DND-41 (cell line): ENCODE measurements at places on chromosomes 2 and 18.

DNA sequence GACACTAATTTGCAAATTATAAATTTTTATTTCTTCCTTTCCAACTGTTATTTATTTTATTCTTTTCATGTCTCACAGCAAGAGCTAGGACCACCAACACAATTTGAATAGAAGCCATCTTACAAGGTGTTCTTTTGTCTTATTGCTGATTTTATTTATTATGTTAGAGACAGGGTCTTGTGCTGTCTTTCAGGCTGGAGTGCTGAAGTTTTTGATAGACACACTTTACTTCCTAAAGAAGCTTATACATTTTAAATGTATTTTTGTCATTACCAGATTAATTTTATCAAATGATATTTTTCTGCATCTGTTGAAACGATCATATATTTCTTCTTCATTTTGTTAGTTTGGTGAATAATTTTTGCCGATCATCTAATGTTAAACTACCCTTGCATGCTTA, 130.3 kb upstream of the BCL2L11 start:
- no peak for DNase-seq

- DNase-seq: no peak
Measured at GRCh38 chr2:146651361-146651760, 1193.5 kb upstream of the ACVR2A start.

DNA sequence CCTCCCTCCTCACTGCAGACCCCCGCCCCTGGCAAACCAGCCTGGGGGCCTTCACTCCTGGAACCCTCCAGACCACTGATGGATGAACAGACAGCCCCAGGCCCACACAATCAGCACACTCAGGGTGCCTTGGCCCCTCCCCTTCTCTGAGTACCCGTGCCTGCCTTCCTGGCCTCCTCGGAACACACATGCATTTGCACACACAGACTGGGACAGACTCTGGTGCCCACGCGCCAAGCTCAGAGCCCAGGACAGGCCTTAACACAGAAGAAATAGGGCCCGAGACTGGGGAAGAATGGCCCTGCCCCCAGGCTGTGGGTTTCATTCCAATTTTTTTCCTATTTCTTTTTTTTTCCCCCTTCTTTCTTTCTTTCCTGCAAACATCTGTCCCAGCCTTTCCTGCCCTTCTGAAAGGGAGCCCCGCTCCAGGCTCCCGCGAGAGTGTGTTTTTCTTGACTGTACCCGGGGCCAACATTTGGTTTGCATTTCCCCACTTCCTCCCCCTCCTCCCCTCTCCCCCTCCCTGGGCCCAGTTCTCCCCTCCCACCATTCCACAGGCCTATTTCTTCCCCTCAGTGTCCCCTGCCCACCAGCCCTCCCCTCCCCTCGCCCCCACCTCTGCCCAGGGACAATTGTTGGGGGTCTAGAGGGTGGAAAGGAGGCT, 618 bp upstream of the TNS1 start:
- DNase-seq: no peak

DNA sequence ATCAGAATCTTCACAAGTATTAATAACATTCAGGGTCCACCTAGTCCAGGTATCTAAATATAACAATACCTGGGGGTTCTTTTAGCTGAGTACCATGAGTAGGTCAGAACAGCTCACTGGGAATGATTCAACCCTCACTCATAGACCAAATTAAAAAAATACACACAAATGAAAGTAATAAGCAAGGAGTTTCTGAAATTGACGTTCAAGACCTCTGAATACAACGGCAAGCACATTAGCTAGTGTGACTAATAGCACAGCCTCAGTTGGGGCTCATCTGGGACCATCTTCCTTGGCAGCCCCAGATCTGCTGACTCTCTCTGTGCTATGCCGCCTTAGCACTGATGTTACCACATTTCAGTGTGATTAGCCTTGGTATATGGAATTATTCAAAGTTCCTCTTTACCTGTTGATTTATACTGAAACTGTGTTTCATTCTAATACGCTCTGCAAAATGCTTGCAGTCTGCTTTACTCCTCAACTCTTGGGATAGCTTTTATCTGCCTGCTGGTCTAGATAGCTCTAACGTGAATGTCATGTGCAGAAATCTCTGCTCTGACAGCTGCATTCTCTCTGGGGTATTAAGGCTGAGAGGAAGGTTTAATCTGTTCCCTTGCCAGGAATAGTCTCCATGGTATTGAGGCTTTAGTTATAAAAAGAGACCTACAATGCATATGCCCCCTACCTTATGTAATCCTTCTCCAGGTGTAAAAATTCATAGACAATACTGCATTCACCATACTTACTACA, 153.3 kb downstream of the METTL4 start:
- DNase-seq: no peak

- no peak for DNase-seq
Measured at GRCh38 chr2:186641132-186641806, 51.4 kb downstream of the ITGAV start.

GRCh38 chr2:111042261-111042660, 78.5 kb upstream of the BCL2L11 start:
- DNase-seq: no peak

DNA sequence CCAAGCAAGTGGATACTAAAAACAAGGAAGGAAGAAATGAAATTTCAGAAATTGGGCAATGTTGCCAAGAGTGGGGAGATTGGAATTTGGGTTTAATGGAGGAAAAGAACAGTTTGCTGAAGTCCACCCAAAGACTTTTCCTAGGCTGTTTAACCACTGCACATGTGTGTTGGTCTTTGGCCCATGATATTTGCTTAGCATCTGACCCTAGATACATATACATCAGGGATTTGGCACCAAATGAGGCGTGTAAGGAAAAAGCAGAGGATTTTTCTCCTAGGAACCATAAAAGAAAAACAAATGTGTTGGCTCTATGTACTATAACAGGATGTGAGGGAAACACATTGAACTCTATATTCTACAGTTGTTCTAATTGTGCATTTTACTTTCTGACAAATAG, 80.7 kb upstream of the CD28 start:
- no peak for DNase-seq

- DNase-seq: no peak
Measured at GRCh38 chr2:109176928-109177327, 47.9 kb downstream of the SH3RF3 start.
